ENCODE measurements at places on chromosomes 5 and 9. TPM values are rescaled to one million over a fixed set of nuclear protein-coding genes. Genes with fewer than 3 reads are reported as not detected.

LECT2 gene
- total RNA-seq, result not detected

PCDHA9 gene
- total RNA-seq, result 0.59 TPM

PPP3R2 gene
- not detected for total RNA-seq

KCNV2 gene
- not detected for total RNA-seq

CAMK4 gene
- total RNA-seq, result 2.9 TPM

PHF24 gene
- 0.76 TPM for total RNA-seq

WDR38 gene
- not detected for total RNA-seq

PCDHGA6 gene
- total RNA-seq, result 16.1 TPM

CD72 gene
- not detected for total RNA-seq

GRCh38 chr5:126963822-126964375 is 66.5 kb downstream of the MARCHF3 start:
- no peaks in the 10 kb centered on the region for H3K36me3 ChIP-seq
- H3K27me3 ChIP-seq, result no peaks in the 10 kb centered on the region
- no peak for DNase-seq

DNA sequence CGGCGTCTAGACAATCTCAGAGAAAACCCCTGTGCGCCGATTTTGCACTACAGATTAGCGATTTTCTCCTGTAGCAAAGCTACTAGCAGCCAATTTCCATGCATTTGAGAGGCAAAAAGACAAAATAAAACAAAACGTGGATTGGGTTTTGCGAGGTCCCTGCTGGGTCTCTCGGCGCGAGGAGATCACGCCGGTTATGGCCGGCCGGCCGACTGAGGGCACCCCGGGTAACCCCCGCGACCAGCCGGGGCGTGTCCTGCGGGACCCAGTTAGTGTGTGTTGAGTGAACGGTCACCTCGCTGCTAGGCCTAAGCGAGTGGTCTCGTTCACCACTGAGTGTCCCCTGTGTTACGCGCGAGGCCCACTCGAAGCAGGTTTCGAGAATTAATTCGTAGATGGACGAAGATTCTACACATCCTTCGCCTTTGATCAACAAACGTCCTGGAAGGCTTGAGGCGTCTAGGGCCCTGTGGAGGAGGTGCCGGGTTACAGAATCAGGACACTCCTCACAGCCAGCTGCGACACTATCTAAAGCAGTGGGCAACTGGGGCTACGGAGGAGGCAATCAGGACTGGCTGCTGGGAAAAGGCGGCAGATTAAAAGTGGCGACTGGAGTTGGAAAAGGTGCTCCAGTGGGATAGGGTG is 764 bp upstream of the VDAC1 start:
- H3K4me3 ChIP-seq, result peak overlapping the region; percentile 95
- no peak for DNase-seq
- peak overlapping the region; percentile 98 for H3K27ac ChIP-seq
- no peaks in the 10 kb centered on the region for H3K27me3 ChIP-seq
- no peaks in the 10 kb centered on the region for H3K36me3 ChIP-seq

GRCh38 chr9:33818847-33819500 is 2.0 kb downstream of the UBE2R2 start:
- no peaks in the 10 kb centered on the region for H3K36me3 ChIP-seq
- peak overlapping the region; percentile 90 for H3K4me3 ChIP-seq
- H3K4me1 ChIP-seq, result no peaks in the 10 kb centered on the region
- no peaks in the 10 kb centered on the region for H3K27me3 ChIP-seq
- peak overlapping the region; percentile 99 for H3K27ac ChIP-seq
- no peak for DNase-seq

DNA sequence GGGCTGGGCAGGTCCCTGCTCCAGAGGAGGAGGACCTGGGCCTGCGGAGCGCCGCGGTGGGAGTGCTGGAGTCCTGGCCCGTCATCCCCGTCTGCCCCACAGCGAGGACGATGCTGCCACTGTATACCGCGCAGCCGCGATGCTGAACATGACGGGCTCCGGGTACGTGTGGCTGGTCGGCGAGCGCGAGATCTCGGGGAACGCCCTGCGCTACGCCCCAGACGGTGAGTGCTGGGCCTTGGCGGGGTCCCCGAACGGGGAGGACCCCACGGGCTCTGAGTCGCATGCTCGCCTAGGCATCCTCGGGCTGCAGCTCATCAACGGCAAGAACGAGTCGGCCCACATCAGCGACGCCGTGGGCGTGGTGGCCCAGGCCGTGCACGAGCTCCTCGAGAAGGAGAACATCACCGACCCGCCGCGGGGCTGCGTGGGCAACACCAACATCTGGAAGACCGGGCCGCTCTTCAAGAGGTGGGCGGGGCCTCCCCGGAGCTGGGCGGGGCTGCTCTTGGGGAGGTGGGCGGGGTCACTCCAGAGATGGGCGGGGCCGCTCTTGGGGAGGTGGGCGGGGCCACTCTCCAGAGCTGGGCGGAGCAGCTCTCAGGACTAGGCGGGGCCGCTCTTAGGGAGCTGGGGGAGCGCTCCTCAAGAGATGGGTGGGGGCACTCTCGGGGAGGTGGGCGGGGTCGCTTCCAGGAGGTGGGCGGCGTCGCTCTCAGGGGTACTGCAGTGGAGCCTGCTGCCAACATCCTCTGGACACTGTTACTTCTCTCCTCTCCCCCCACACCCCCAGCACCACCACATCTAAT is 13.1 kb downstream of the LRRC26 start:
- peaks cover 16% of the 10 kb centered on the region for H3K27me3 ChIP-seq
- DNase-seq, result no peak
- H3K4me1 ChIP-seq, result peaks cover 4% of the 10 kb centered on the region
- H3K36me3 ChIP-seq, result no peaks in the 10 kb centered on the region
- H3K27ac ChIP-seq, result no peak overlapping the region

- no peak overlapping the region for H3K27ac ChIP-seq
- H3K36me3 ChIP-seq, result no peaks in the 10 kb centered on the region
- no peaks in the 10 kb centered on the region for H3K27me3 ChIP-seq
- no peak for DNase-seq
These were observed 28.2 kb downstream of the DBH start for GRCh38 chr9:133664173-133665050.

DNA sequence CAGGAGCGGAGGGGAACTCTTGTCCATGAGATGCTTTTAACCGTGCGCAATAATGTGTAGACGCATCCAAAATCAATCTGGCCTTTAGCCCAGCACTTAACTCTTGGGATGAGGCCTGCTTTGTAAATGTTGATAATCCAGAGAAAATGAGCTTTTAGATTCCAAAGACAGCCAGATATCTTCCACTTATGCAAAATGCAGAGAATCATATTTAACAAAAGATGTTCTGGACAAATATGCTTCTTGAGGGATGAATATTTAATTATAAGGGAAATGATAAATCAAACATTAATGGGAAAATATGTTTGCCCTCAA is 5.6 kb downstream of the S1PR3 start:
- no peak for DNase-seq
- H3K27ac ChIP-seq, result no peak overlapping the region
- H3K27me3 ChIP-seq, result no peaks in the 10 kb centered on the region
- H3K4me3 ChIP-seq, result no peak overlapping the region

GRCh38 chr9:110050925-110051355 is 157.0 kb downstream of the C9orf152 start:
- H3K27ac ChIP-seq, result peak overlapping the region; percentile 78
- peak; percentile 37 for DNase-seq
- no peaks in the 10 kb centered on the region for H3K27me3 ChIP-seq
- no peaks in the 10 kb centered on the region for H3K36me3 ChIP-seq

DNA sequence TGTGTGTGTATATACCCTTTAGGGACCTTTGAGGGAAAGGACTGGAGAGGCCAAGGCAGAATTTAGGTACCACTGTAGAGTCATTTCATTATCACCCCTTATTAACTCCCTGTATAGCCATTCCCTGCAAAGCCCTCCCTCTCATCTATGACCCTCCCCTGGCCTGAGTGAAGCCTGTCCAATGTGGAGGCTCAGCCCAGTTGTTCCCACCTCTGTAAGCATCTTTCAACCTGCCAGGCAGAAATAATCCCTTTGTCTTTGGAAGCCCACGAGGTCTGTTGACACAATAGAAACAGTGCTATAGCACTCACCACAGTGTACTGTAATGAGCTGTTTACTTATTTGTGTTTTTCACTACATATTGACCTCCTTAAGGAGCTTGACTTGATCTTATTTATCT is 88.5 kb upstream of the SEMA6A start:
- H3K36me3 ChIP-seq, result no peaks in the 10 kb centered on the region
- no peaks in the 10 kb centered on the region for H3K27me3 ChIP-seq
- no peak overlapping the region for H3K27ac ChIP-seq
- no peaks in the 10 kb centered on the region for H3K4me1 ChIP-seq

DNA sequence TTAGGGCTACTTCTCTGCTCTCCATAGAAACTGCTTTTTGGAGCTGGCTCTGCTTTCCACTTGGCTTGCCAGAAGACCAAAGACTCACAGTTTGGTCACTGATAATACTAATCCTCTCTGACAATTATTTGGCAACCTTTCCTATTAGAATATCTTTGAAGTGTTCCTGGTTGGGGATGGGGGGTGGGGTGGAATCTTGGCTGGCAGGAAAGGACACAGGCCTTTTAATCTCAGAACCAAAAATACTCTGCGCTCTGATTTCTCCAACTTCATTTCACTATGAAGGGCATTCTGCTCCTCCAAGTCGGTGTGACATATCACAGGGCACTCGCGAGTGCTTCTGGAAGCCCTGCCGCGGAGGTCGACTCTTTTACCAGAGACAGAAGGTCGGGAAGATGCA is 1329.0 kb upstream of the WWC1 start:
- no peaks in the 10 kb centered on the region for H3K4me1 ChIP-seq
- H3K4me3 ChIP-seq, result no peak overlapping the region
- no peaks in the 10 kb centered on the region for H3K36me3 ChIP-seq
- H3K27ac ChIP-seq, result no peak overlapping the region

GRCh38 chr9:128607642-128608350 is 48.9 kb downstream of the DYNC2I2 start:
- no peak for DNase-seq
- H3K4me1 ChIP-seq, result no peaks in the 10 kb centered on the region
- H3K27ac ChIP-seq, result no peak overlapping the region
- no peaks in the 10 kb centered on the region for H3K27me3 ChIP-seq

- no peaks in the 10 kb centered on the region for H3K36me3 ChIP-seq
- DNase-seq, result no peak
- no peak overlapping the region for H3K4me3 ChIP-seq
- H3K27me3 ChIP-seq, result no peaks in the 10 kb centered on the region
These were observed 638 bp downstream of the DIRAS2 start for GRCh38 chr9:90641884-90642487.

DNA sequence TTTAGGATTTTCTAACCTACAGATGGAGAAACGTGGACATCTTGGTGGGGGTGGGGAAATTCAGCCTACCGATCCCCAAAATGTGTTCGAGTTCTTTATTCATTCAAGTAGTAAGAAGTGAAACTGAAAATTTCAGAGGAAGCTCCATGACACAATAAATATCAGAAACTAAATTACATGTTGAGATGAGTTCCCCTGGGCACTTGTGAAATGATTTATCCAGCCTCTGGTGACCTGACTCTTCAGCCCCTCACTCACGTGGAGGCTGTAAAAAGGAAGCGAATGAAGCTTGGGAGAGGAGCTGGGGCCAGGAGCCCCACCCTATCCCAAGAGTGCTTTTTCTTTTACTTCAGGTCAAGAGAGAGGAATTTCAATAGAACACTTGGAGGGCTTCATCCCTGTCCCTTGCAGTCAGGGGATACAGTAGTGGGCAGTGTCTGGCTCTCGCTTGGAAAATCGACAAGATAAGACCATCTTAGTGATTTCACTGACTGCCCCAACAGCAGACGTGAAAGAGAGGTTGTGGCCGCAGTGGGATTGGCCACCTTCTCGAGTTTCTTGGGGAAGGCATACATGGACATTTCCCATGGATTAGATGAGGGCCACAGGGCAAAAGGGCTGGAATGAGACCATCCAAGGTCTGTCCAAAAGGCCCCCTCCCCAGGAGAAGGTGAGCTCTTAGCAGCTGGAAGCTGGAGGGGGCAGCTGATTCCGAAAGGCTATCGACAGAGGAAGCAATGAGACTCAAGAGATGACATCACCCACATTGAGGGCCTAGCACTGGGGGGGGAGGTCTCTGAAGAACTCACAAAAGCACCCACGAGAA is 76.8 kb upstream of the SH3PXD2B start:
- H3K36me3 ChIP-seq, result no peaks in the 10 kb centered on the region
- no peaks in the 10 kb centered on the region for H3K27me3 ChIP-seq
- H3K4me3 ChIP-seq, result no peak overlapping the region
- DNase-seq, result no peak
- no peaks in the 10 kb centered on the region for H3K4me1 ChIP-seq

GRCh38 chr9:101516655-101517054 is 17.0 kb upstream of the RNF20 start:
- H3K27me3 ChIP-seq, result no peaks in the 10 kb centered on the region
- H3K4me1 ChIP-seq, result no peaks in the 10 kb centered on the region
- H3K36me3 ChIP-seq, result no peaks in the 10 kb centered on the region
- no peak for DNase-seq

DNA sequence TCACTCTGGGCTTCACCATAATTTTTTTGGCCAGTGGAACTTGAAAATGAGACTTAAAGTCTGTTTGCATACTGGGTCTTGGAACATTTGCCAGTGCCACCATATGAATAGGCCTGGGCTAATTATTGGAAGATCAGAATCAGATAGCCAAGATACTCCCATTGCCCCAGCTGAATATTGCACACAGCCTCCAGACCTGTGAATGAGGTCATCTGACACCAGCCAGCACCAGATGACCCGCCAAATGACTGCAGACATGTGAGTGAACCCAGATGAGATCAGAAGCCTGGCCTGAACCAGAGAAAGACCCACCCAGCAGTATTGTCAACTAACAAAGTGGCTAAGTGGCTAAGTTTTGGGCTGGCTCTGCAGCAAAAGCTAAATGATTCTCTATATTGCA is 220.5 kb upstream of the MPDZ start:
- no peak for DNase-seq
- no peaks in the 10 kb centered on the region for H3K36me3 ChIP-seq
- no peak overlapping the region for H3K27ac ChIP-seq
- H3K27me3 ChIP-seq, result no peaks in the 10 kb centered on the region
- no peaks in the 10 kb centered on the region for H3K4me1 ChIP-seq
- no peak overlapping the region for H3K4me3 ChIP-seq

- no peaks in the 10 kb centered on the region for H3K36me3 ChIP-seq
- H3K27ac ChIP-seq, result no peak overlapping the region
- no peaks in the 10 kb centered on the region for H3K4me1 ChIP-seq
- H3K4me3 ChIP-seq, result no peak overlapping the region
- H3K27me3 ChIP-seq, result no peaks in the 10 kb centered on the region
- DNase-seq, result no peak
These were observed 3.1 kb downstream of the MAN2A1 start for GRCh38 chr5:109692852-109693251.

- H3K4me3 ChIP-seq, result no peak overlapping the region
- no peak overlapping the region for H3K27ac ChIP-seq
- no peak for DNase-seq
- no peaks in the 10 kb centered on the region for H3K27me3 ChIP-seq
These were observed 380.8 kb downstream of the SPATA31D1 start for GRCh38 chr9:82369251-82369945.

GRCh38 chr5:6328173-6328572 is 50.2 kb downstream of the MED10 start:
- H3K27ac ChIP-seq, result no peak overlapping the region
- no peak for DNase-seq
- no peak overlapping the region for H3K4me3 ChIP-seq
- no peaks in the 10 kb centered on the region for H3K27me3 ChIP-seq

GRCh38 chr9:132141948-132142594 is 19.8 kb upstream of the NTNG2 start:
- no peak overlapping the region for H3K4me3 ChIP-seq
- H3K27ac ChIP-seq, result no peak overlapping the region
- no peaks in the 10 kb centered on the region for H3K4me1 ChIP-seq
- no peak for DNase-seq
- no peaks in the 10 kb centered on the region for H3K27me3 ChIP-seq
- no peaks in the 10 kb centered on the region for H3K36me3 ChIP-seq

- DNase-seq, result no peak
- no peaks in the 10 kb centered on the region for H3K4me1 ChIP-seq
- no peaks in the 10 kb centered on the region for H3K27me3 ChIP-seq
- no peaks in the 10 kb centered on the region for H3K36me3 ChIP-seq
These were observed 639.0 kb upstream of the ACO1 start for GRCh38 chr9:31745468-31745867.
